Frontal cortex (tissue), 4 donors: ENCODE measurements at places on chromosomes 3 and 15.
A peak's percentile ranks its signal among the peaks of the same experiment; 100 is the strongest.

GRCh38 chr3:38984731-38985130, 67.0 kb downstream of the SCN11A start:
- DNase-seq, result no peak

- DNase-seq, result no peak
Observed at GRCh38 chr3:169623971-169624370, 39.5 kb downstream of the MECOM start.

- DNase-seq, result no peak
Observed at GRCh38 chr3:113981803-113982202, 34.0 kb downstream of the ZDHHC23 start.

DNA sequence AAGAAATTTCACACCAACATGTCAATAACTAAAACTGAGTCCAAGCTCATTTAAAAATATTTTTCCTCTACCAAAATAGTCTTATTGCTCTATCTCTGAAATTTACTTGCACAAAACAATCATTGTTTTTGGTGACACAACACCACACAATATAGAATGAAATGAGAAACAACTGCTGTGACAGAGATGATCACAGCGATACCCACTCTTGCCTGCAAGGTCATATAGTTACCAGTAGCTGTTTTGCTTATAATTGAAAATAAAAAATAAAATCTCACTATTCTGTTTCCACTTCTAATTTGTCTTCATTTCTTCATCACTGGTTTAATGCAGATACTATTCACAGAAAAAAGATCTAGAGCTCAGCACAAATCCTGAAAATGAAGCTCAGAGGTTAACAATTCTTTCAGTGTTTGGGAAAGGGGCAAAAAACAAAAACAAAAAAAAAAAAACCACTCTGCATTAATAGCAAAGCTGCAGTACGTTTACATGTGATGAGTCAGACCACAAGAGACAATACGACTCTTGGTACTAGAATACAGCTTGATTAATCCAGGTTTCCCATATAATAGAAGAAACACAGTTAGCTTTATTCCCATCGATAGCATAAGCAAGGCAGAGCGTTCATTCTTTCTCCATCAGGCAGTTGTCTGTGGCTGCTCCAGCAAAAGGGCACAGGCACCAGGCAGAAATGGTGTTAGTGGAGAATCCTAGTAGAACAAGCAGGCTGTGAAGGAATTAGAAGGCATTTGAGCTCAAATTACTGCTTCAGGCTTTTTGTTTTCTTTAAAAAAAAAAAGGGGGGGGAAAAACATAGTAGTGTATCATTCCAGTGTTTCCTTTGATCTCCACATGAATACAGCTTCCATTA, 773 bp downstream of the ANKRD28 start:
- DNase-seq, result peak; percentile 4

- no peak for DNase-seq
Observed at GRCh38 chr3:65181391-65181871, 493.6 kb upstream of the ADAMTS9 start.

- DNase-seq, result no peak
Observed at GRCh38 chr15:72961346-72961745, 90.9 kb upstream of the NEO1 start.

- DNase-seq, result no peak
Observed at GRCh38 chr15:29289173-29289572, 19.6 kb upstream of the NSMCE3 start.

DNA sequence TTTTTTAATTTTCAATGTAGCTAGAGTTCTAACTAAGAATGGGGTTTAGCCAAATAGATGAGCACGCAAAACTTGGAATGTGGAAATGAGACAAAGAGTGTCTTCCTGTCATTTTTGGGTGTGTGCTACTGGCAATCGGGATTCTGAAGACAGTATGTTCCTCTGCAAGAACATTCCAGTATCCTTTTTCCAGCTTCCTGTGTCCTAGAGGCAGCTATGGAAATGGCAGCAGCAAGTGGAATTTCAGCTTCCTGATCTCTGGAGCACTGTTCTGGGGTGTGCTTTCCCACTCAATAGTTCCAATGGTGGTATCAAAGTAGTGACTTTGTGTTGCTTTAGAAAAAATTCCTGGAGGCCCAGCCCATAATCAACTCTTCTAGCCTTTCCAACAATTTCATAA, 642.9 kb upstream of the KCNMB2 start:
- DNase-seq, result no peak

DNA sequence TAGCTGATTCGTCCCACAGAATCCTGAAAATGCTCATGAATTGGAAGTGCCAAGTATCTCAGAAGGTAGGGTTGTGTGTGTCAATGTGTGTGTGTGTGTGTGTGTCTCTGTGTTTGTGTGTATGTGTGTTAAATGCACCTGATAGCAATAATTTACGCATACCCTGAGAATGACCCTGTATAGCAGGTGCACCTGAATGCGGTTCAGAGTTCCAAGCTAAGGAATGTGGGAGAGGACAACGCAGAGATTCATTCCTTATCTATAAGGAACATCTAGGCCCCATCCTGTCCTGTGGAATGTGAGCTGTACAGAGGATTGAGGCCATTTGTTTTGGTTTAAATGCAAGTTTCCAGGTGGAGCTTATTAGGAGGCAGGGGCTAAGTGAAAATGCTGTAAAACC, 49.1 kb upstream of the NEDD4 start:
- no peak for DNase-seq

DNA sequence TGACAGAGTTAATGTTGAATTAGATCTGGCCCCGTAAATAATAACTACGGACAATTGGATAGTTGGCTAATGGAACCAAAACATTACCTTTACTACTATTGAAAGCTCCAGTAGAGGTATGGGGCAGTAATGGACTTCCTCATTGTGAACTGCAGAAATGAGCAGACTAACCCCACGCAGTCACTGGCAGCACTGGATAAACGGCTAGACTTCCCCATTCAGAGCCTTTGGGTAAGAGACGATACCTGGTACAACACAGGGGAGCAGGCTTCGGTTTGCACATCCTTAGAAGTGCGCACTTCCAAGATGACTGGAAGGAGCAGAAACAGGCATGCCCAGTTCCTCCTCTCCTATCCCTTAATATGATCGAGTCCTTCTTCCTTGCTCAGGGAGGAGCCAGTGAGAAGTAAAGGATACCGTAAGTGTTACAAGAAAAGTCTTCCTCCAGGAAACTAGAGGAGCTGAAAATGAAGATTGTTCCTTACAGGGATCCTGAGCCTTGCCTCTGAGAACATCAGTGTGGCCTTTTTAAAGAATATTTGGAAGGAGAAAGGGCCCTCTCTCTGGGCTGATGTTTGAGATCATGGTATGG, 100.5 kb upstream of the NECTIN3 start:
- no peak for DNase-seq

- no peak for DNase-seq
Observed at GRCh38 chr3:100209948-100210771, 50.6 kb upstream of the TBC1D23 start.

GRCh38 chr3:170128259-170128976, 53.1 kb downstream of the PHC3 start:
- DNase-seq, result no peak

DNA sequence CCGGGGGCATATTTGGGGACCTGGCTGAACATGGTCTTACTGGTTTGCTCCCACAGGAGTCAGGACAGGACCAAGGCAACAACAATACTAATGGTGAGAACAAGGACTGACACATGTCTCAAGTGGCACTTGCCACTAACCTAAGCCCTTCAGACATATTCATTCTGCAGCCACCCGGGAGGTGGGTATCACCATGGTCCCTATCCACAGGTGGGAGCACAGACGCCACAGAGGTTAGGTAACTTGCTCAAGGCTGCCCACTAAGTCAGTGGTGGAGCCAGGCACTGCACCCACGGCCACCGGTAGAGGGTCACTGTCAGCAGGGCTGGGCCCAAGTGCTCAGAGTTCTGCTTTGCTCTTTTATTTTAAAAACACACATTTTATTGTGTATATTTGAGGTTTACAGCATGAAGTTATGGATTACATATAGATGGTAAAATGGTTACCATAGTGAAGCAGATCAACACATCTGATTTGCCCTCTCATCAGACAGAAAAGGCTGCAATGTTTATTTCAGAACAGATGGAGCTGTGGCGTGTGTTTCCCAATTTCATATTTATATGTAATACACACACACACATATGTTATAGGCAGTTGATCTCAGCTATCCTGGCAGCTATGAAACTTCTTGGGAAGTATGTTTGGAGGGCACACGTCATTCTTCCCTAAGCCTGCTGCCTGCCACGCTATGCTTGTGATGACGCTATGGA, 30.0 kb upstream of the SLC41A3 start:
- DNase-seq, result no peak

DNA sequence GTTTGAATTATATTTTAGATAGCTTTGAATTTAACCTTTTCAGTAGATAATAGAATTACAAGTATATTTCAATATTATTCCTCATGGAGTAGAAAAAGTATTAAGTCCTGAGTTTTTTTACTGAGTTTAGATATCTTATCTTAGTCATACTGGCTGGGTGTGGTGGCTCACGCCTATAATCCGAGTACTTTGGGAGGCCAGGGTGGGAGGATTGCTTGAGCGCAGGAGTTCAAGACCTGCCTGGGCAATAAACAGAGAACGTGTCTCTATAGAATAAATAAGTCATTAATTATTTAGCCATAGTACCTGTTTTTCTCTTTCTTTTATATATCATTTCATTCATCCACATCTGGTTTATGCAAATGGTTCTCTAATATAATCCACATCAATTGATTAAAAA, 9.9 kb downstream of the RAP2B start:
- no peak for DNase-seq

GRCh38 chr3:88221726-88222125, 72.0 kb downstream of the C3orf38 start:
- no peak for DNase-seq

GRCh38 chr3:141383555-141384129, 15.3 kb downstream of the ZBTB38 start:
- no peak for DNase-seq

GRCh38 chr15:56805466-56806147, 72.3 kb upstream of the ZNF280D start:
- peak; percentile 12 for DNase-seq

DNA sequence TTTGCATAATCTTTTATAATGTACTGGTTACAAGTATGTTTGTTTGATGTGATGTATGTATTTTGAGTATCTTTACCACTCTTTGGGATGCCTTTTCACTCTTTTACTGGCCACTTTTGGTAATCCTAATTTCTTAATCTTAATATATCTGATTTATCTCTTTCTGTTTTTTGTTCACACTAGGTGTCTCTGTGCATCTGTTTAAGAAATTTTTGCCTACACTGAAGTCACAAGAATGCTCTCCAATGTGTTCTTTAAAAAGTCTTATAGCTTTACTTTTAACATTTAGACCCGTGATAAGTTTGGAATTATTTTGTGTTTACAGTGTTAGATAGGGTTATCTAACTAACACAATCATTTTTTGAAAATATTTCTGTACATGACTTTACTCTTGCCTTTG, 659.1 kb downstream of the SI start:
- no peak for DNase-seq

GRCh38 chr3:142270407-142270806, 45.0 kb upstream of the GK5 start:
- DNase-seq, result no peak

- no peak for DNase-seq
Observed at GRCh38 chr3:109985943-109986555, 648.7 kb upstream of the DPPA4 start.

GRCh38 chr3:183576487-183577107, 21.1 kb upstream of the KLHL6 start:
- no peak for DNase-seq

DNA sequence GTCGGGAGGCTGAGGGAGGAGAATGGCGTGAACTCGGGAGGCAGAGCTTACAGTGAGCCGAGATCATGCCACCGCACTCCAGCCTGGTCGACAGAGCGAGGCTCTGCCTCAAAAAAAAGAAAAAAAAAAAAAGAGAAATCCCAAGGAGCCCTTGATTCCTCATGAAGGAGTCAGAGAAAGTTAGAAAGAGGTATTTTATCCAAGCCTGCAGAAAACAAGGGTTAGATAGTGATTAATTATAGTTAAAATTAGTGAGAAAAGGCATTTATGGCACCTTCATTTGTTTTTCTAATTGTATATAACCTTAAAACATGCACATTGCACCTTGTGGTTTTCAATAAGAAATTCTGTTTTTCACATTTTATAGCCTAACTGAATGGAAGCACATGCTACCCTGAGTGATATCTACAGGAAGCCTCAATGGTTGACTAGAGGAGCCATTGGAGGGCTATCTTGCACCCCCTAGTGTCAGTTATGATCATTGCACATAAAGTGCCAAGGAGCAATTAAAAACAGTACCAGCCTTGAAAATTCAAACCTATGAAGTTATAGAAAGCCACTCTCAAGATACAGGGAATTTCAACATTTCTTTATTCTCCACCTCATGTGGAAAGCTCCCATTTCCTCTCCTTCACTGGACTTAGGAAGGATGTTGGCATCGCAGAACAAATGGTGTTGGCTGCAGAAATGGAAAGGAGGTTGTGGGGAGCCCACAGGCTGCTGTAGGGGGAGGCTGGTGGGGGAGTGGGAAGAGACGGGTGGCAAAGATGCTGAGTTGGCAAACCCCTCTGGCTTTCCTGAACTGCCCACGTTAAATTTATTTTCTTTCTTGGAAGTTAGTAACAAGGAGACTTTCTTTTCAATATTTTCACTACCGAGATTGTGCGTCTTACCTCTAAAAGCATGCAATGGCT, 48.5 kb downstream of the ITGA11 start:
- DNase-seq, result no peak

DNA sequence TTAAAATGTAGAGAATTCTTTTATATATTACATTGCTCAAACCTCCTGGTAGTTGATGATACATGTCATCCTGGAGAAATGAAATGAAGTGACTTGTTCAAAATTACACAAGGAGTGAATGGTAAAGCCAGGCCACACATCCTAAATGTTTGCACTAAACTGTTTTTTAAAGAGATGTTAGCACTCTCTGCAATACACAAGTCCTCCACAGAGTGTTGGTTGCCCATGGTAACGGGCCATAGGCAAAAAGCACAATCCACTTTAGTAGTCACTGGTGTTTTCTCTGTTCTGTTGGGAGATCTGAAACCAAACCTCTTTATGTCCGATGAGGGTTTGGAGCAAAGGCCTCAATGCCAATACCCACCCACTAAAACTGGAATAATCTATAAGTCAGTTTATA, 907.4 kb downstream of the NTRK3 start:
- DNase-seq, result no peak

DNA sequence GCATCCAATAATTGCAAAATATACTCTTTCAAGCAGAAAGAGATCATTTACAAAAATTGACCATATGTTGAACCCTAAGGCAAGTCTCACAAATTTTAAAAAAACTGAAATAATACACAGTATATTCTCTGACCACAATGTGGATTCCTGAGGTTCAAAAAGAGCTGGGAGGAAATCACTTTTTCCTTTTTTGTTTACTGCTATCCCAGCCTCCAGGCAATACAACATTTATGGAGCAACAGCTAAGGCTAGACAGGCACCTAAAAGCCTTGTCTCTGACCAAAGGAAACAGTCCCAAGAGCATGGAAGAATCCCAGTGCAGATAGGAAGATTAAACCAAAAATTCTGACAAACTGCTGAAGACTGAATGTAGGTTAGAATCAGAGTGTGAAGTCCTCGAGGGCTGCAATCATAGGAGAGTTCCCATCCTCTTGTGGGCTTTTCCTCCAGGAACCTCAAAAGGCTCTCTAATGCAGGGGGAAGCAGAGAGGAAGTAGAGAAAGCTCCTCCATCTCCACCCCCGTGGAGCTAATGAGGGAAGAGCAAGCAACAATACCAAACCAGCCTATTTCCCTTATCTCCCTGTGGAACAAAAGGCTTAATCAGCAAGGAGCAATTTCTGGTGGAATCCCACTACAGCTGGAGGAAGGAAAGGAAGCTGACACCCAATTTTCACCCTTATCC, 57.0 kb downstream of the TMCC1 start:
- DNase-seq, result no peak
